ENCODE measurements at places on chromosomes 5 and 9.

DNA sequence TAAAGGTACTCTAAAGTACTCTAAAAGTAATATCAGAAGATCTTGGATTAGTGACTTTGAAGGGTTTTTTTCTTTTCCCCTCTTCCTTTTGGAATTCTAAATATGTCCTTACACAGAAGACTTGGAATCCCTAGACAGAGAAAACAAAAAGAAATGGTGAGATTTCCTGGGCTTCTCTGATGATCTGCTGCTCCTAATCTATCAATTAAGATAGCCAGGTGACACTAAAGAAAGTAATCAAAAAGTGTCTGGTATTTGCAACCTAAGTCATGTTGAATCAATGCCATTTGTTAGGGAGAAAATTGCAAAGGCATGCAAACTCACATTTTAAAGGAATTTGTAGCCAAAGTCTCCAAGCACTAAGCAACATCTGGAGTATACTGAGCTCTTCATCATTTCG lies 29.5 kb upstream of the MYO10 start:
- no peak for DNase-seq

- DNase-seq = no peak
Observed at GRCh38 chr5:67200809-67201562, 4.4 kb upstream of the CD180 start.

DNA sequence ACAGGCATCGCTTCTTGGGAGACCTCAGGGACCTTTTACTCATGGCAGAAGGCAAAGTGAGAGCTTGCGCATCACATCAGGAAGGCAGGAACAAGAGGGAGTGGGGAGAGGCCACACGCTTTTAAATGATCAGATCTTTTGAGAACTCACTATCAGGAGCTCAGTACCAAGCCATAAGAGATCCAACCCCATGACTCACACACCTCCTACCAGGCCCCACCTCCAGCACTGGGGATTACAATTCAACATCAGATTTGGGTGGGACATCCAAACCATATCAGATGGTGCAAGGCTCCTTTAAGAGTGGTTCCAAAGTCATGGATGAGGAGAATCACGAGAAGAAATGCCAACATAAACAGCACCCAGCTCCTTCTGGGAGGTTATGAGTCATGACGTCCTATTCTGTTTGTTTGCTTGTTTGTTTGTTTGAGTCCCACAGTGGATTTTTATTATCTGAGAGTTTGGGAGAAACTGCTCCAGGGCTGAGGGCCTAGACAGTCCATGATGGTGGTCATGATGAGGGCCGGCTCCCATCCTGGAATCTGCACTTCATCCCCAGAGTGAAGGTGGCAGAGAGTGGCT lies 453.5 kb downstream of the GADD45G start:
- DNase-seq = no peak

DNA sequence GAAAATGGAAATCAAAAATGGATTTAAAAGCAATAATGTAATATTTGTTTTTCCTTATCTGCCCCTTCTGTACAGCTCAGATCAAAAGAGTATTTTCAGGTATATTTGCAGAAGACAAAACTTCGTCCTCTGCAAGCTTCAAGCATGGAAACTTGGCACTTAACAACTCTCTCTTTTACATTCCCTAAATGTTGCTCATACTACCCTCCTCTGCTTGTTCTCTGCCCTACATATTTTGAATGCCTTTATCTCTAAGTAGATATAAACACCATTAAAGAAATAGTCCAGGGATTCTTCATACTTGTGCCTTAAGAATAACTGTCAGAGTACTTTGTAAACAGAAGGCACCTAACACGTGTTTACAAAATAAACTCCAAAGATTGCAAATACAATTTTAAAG lies 19.2 kb upstream of the SMC2 start:
- DNase-seq = no peak

DNA sequence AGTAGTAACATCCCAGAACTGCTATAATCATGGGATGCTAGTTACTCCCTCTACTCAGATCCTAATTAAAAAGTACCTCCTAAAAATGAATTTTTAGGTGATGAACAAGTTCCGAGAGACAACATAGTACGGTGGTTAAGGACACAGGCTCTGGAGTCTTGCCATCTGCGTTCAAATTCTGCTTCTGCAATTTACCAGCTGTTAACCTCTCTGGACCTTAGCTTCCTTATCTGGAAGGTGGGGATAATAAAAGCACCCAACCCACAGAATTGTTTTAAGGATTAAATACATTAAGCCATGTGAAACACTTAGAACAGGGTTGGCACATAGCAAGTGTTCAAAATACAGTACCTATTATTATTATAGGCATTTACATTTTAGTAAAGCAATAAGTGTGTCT lies 77.5 kb upstream of the XPA start:
- no peak for DNase-seq
